Hematopoietic multipotent progenitor cell treated with erythropoietin and hydrocortisone succinate and interleukin-3 and kit ligand, for 15 days (in vitro differentiated cells): ENCODE measurements at places on chromosomes 4 and X.

DNA sequence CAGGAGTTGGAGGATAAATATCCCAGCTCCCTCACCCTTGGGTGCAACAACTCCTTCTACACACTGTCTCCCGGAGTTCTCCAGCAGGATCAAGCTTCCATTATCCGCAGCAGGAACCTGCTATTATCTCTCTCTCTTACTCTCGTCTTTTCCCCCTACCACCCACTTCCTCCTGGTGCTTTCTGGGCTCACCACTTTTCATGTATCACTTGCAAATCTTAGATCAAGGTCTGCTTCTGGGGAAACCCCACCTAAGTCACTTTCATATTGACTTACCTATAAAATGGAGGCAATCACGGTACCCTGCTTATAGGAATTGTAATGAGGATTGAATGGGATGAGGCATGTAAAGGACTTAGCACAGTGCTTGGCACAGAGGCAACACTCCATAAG, 589.5 kb downstream of the BCOR start:
- DNase-seq, result no peak

DNA sequence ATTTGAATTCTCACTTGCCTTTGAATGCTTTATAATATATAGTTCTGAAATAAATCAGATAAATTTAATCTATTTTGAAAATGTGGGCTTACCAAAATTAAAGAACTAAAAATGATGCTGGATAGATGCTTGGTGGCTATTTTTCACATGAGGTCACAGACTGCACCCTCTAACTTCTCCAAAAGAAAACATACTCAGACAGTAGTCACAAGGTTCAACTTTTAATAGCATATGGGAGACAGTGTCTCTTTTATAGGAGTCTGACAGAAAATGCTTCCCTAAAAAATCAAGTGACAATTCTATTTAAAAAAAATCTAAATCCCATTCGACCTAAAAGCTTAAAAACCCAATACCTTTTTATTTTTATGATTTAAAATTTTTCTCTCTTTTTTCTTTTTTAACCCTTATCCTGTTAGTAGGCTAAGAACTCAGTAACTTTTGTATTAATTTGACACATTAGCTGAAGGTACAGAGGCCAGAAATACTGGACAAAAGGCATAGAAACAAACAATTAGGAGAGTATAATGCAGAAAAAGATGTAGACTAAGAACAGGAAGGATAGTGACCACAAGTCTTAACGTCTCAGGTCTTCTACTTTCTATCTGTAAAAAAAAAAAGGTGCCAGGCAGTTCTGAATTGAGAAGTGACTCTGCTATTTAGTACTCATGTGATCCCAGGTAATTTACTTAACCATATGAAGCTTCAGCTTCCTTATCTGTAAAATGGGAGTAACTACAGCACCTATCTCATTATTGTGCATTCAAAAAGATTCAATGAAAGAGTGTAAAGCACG, 7.6 kb downstream of the TIGD4 start:
- DNase-seq, result no peak

GRCh38 chr4:23084559-23085248, 392.0 kb downstream of the GBA3 start:
- no peak for DNase-seq

DNA sequence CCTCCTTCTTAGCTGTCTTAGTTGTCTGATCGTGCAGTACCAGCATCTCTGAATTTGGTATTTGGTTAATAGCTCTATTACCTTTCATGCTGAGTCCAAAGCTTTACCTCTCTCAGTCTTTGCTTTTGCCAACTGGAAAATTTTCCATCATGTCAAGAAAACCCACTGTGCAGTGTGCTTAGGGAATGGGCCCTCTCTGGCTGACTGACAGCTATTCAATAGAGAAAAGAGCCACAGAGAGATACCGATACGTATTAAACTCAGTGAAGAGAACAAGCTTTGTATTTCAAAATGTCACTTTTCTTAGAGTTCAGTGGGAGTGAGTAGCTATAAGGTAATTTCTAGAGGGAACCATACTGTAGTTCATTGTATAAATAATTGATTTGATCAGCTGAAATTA, 1507.1 kb downstream of the C4orf33 start:
- DNase-seq, result no peak

- DNase-seq, result no peak
Observed at GRCh38 chrX:14922437-14922836, 49.2 kb downstream of the MOSPD2 start.

GRCh38 chrX:46838974-46839480, 2.2 kb downstream of the RP2 start:
- no peak for DNase-seq

GRCh38 chr4:125515016-125515415, 200.3 kb downstream of the FAT4 start:
- no peak for DNase-seq
